ENCODE measurements at places on chromosomes 13 and 19. TPM values are rescaled to one million over a fixed set of nuclear protein-coding genes. Genes with fewer than 3 reads are reported as not detected.

- DNase-seq, result no peak
These were observed 246.1 kb upstream of the DACH1 start for GRCh38 chr13:72113076-72113475.

The MRPS12 gene
- 38.0 TPM for total RNA-seq

The TMPRSS9 gene
- total RNA-seq, result not detected

The TPTE2 gene
- not detected for total RNA-seq

The DPP9 gene
- 100 TPM for total RNA-seq
